ENCODE measurements at places on chromosomes 4 and X.

- no peak for DNase-seq
These were observed 72.6 kb downstream of the ANK2 start for GRCh38 chr4:113122066-113122465.

- no peak for DNase-seq
These were observed 74.9 kb downstream of the METTL14 start for GRCh38 chr4:118760092-118760491.

DNA sequence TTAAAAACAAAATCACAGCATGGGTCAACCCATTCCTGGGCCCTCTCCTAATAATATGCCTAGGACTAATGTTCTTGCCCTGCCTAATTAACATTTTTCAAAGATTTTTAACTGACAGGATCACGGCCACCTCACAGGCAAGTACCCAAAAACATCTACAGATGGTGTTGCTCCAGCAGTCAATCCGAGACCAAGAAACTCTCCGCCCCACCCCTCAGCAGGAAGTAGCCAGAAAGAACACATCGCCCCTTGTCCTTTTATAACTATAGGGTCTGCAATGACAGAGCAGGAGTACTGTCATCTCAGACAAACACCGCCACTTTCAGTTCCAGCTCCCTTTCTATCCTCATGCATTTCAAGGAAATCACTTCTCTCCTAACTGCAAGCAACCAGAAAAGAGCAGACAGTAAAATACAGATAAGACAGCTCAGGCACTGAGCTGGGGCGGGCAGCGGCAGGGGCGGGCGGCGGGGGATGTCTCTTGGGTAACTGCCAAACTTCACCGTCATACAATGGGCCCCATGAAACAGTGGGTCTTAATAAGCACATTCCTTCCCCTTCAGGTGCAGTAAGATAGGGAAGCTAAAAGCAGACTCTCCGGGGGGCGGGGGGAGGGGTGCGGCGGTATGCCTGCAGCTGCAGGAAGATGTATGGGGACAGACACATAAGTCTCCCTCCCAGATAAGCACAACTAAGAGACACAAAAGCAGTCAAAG lies 67.4 kb downstream of the ZNF182 start:
- DNase-seq = peak; percentile 81

DNA sequence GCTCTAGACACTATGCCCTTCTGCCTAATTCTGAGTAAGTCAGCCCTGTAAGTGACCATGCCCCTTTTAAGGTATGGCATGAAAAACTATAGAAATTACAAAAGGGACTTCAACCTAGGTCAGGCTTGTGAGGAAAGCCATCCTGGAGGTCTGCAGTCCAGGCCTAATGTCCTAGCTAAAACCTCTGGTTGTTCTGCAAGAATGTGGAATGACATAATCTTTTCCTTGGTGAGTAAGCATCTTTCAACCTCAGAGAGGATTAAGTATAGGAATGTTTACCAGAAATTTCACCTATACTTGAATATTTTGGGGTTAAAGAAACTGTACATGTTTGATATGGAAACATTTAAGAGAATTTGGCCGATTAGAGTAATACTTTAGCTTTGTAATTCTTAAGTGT lies 23.8 kb upstream of the HPSE start:
- DNase-seq = no peak

DNA sequence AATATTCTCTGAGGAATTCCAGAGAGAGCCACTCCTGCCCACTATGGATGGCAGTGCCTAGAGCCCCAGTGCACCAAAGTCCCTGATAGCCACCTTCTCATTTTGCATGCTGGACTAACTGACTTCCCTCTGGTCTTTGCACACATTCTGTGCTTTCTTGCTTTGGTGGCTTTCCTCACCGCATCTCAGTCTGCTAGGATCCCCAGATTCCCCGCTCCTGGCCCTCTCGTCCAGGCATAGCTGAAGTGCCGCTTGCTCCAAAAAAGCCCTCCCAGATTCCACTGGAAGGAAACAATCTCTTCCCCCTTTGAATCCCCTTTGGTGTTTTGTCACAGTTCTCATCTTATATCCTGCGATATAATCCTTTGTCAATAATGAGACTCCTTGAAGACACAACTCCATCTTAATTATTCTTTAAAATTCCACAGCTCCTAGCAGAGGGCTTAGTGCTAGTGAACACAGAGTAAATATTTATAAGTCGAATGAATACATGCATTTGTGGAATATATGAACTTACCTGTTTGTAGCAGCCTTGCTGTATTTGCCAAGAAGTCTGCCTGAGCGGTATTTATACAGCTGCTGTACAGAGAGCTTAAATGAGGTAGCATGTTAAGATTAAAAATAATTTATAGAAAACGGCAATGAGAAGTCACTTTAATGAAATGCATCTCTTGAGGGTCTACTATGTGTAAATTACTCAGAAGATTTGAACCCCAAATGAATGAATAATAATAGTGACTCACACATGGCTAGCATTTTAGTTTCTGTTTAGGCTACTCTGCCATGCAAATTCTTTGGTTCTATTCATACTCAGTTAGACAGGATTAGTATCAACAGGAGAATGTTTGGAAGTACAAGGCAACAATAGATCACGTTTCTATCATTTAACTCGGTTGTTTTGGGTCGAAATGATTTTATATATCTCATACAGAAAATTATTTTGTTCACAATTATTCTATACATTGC lies 421.9 kb upstream of the TENM3 start:
- no peak for DNase-seq

- no peak for DNase-seq
These were observed 379.1 kb downstream of the IL1RAPL1 start for GRCh38 chrX:28966331-28966730.

DNA sequence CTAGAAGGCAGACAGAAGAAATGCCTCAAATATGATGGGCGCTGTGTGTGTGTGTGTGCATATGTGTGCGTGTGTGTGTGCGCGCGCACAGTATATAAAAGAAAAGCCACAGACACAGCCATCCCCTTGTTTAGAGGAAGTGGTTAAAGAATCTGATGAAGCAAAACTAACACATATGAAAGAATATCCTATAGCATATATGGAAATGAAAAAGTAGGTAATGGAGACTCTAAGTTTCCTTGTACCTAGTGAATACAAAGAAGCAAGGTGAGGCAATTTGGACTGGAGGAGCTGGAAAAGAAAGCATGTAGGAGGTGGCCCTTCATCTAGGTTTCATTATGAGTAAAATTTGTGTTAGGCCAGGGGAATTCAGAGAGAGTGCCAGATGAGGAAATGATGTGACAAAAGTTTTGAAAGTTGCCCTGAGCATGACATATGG lies 58.6 kb upstream of the MCF2 start:
- DNase-seq = no peak

- no peak for DNase-seq
These were observed 141.9 kb upstream of the ANXA3 start for GRCh38 chr4:78409612-78410202.

- DNase-seq = peak; percentile 38
These were observed 134.1 kb downstream of the OR13H1 start for GRCh38 chrX:131677655-131678628.

GRCh38 chrX:79159800-79160199 lies 15.3 kb downstream of the GPR174 start:
- no peak for DNase-seq

- no peak for DNase-seq
These were observed 193.1 kb downstream of the SLIT2 start for GRCh38 chr4:20444599-20445337.

GRCh38 chr4:90503677-90504076 lies 376.5 kb downstream of the CCSER1 start:
- no peak for DNase-seq

GRCh38 chrX:109578916-109579315 lies 42.3 kb downstream of the NXT2 start:
- no peak for DNase-seq

DNA sequence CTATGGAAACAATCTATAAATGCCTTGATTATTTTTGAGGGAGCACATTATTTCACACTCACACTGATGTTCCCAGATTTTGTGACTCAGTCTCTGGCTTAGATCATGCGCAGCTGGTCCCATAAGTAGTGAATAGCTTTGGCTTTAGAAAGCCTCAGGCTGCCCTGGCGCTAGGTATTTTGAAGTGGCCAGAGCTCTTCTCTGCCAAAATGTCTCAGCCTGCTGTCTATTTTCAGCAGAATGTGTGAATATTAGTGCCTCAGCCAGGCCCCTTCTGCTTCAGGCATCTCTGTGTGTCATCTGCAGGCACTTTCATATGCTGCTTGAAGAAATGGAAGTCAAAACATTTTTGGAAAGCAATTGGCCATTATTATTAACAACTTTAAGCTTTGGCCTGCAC lies 931.0 kb upstream of the INTU start:
- no peak for DNase-seq

GRCh38 chr4:110615353-110616237 lies 7.3 kb downstream of the PITX2 start:
- DNase-seq = no peak

GRCh38 chr4:179325181-179325580 lies 1882.9 kb upstream of the AGA start:
- DNase-seq = no peak

DNA sequence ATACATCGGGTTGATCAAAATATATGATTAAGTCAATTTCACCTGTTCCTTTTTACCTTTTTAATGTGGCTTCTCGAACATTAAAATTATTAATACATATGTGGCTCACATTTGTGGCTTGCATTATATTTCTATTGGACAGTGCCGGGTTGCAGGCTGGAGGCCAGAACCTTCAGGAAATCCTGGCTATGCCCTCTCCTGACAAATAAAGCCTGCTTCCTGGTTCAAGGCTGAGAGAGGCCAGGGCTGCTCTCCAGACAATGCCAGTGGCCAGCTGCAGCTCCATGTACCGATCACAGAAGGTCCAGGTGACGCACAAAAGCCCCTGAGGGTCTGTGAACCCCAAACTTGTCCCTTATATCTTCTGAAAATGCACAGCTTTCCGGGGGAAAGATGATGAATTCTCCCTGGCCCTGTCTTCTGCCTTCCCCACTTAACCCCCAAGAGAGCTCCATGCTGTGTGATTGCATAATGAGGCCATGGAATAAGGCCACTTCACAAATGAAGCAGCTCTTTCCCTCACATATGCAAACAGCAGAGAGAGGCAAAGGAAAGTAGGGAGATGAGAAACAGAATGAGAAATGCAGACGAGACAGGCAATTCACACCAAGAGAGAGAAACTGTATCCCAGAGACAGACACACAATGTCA lies 241.2 kb downstream of the BCOR start:
- no peak for DNase-seq

- peak; percentile 88 for DNase-seq
These were observed at the start of gene OTUD5 for GRCh38 chrX:48957477-48957826. OTUD5 (minus strand) TSS chrX:48957607; CDS start chrX:48957570, 37 bp downstream.

- DNase-seq = no peak
These were observed 712 bp downstream of the STX18 start for GRCh38 chr4:4541040-4541631.

DNA sequence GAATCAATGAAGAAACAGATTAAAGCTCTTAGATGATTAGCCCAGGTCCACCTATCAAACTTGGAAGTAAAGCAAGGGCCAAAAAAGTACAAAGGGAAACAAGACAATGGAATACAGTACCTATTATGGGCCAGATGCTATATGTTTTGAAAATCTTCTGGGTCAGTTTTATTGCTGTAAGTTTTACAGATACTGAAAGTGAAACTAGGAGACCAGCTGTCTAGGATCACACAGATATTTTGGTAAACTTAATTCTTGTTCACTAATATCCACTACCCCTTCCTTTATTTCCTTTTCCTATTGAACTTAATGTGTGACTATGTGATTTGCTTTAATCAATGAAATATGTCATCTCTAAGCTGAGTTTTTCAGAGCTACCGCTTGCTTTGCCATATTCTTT lies 505.4 kb upstream of the PITX2 start:
- no peak for DNase-seq

DNA sequence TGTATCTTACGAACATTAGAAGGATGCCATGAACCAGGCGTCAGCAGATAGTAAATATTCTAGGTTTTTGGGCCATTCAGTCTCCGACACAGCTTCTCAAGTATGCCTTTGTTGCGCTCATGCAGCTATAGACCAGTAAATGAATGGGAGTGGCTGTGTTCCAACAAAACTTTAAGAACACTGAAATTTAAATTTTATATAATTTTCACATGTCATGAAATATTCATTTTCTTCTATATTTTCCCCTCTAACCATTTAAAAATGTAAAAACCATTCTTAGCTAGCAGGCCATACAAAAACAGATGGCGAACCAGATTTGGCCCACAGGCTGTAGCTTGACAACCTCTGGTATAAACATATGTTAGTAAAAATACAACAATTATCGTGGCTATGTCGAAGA lies 151.8 kb upstream of the KIT start:
- no peak for DNase-seq

DNA sequence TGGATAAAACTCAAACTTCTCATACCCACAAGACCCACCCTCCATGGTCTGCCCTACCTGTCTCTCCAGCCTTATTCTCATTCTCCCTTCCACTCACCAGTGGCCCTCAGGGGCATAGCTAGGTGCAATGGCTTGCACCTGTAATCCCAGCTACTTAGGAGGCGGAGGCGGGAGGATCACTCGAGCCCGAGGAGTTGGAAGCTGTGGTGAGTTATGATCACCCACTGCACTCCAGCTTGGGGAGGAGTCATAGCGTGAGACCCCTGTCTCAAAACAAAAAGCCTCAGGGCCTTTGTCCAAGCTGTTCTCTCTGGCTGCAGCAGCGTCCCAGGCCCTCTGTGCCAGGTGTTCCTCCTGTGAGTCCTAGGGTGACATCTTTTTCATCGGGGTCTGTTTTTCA lies 16.5 kb downstream of the TKTL1 start:
- DNase-seq = no peak

DNA sequence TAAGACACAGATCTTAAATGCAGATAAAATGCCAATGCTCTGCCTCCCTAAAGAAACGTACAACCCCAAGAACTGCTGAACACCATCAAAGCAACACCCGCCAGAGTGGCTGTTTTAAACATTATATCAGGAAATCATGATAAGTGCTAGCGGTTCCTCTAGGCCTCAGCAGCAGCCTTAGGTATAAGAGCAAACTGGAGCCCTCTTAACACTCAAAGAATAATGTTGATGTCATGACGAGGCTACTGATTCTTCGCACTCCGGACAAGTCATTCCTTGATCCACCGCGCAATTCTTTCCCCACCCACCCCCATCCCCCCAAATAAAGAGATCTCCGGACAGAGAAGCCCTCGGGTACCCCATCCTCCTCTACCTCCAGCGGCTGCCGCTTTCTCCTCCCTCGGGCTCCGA lies 507 bp downstream of the LIN54 start:
- no peak for DNase-seq

DNA sequence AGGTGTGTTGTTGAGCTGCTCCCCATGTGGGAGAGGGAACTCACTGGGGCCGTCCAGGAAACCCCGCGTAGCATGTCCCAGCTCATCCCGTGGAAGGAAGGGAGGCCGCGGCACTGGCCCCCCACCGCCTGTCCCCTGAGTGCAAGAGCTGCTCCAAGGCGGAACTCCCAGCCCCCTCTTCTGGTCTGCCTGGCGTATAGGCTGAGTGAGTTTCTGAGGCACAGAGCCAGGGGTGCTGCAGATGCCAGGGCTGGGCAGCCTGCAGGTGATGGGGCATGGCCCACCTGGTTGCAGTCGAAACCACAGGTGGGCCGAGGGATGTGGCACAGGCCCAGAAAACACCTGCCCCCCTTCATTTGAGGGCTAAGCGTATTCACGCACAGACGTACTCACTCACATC lies 49.6 kb downstream of the ABLIM2 start:
- no peak for DNase-seq
